ENCODE measurements at places on chromosomes 7 and 10. TPM values are rescaled to one million over a fixed set of nuclear protein-coding genes. Genes with fewer than 3 reads are reported as not detected.

DNA sequence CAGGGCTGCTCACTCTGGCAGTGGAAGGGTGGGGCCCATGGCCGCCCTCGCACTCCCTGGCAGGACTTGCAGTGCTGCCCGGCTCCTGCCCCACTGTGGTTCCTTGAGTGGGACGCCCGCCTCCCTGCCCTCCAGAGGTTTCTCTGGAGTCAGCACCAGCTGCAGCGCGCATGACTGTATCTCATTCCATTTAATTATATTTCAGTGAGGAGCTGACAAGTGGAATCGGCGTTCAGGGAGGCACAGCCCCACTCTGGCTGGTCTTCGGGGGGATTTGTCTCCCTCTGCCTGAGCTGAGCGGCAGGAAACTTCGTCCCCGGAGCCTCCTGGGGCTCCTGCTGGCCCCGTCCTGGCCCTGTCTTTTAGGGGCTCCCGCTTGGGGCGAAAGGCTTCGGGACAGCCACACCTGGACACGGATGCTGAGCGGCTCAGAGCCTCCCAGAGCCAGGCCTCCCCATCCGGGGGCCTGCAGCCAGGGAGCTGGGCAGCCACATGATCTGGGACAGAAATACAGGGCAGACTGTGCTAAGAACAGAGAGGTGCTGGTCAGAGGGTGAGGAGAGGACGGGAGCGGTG, 75.3 kb upstream of the NKX6-2 start:
- DNase-seq = no peak

DNA sequence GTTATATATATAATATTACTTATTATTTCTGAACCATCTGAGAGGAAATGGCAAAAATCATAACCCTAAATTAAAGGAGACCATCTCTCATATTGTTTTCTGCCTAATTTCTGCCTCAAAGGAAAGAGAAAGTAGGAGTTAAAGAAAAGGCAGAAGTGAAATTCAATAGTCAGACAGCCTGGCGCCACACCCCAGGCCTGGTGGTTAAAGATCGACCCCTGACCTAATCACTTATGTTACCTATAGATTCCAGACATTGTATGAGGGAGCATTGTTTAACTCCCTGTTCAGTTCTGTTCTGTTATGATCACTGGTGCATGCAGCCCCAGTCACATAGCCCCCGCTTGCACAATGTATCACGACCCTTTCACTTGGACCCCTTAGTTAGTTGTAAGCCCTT, 24.9 kb upstream of the CHST3 start:
- DNase-seq = no peak

DNA sequence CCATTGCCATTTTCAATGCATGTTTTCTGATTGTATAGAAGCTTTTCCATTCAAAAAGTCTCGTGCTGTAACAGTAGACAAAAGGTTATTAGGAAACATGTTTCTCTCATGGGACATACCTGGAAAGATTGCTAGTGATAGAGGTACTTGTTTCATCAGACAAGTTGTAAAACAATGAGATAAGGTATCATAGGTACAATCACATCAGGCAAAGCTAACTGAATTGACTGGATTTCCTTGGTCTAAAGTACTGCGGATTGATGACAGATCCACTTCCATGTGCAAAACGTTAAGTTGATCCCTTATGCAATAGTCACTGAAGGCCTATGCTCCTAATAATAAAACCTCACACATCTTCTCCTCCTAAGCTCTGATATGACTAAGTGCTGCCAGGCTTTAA, 6.5 kb upstream of the RNF32 start:
- no peak for DNase-seq

SCIN gene
- 0.41 TPM for total RNA-seq

- no peak for DNase-seq
Measured at GRCh38 chr7:157136372-157136771, 2.4 kb upstream of the UBE3C start.

Measured in naive thymus-derived CD8-positive, alpha-beta T cell (primary cell).